ENCODE measurements at places on chromosomes 13 and 19.

GRCh38 chr19:8363803-8364771 lies at the start of gene ANGPTL4:
Gene ANGPTL4 (plus strand): TSS chr19:8364155. CDS start chr19:8364322, 167 bp downstream.
- DNase-seq: no peak

GRCh38 chr19:49473868-49474541 lies at the start of gene FLT3LG:
Gene FLT3LG (plus strand): TSS chr19:49474215. CDS start chr19:49474640, 425 bp downstream.
- DNase-seq: no peak

- no peak for DNase-seq
These were observed 60.5 kb downstream of the MAP4K1 start for GRCh38 chr19:38557205-38557799.

DNA sequence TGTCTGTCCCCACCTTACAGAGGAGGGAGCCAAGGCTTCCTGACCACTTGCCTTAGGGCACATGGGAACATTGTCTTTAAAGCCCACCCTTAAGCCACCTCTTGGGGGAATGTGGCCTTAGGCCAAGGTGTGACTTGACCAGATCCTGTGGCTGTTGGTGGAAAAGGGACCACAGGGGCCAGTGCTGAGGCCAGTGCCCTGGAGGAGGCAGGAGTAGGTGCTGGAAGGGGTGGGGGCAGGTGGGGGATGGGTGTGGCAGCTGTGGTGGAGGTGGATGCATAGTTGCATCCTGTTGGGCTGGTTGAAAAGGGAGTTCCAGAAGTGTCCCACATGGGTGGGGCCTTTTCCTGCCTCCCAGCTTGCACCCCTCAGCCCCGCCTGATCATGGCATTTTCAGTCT lies 44.8 kb downstream of the DNM2 start:
- DNase-seq: no peak

DNA sequence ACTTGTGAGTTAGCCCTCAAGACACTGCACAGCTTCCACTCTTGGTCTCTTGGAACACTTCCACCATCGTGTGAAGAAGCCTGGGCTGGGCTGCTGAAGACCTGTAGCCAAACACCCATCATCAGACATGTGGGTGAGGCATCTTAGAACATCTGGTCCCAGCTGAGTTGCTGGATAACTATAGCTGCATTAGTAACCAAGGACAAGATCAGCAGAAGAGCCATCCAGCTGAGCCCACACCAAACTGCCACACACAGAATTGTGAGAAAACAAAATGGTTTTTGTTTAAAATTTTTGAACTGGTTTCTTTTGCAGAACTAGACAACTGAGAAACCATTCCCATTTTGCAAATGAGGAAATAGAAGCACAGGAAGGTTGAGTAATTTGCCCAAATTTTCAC lies 56.2 kb downstream of the CCNE1 start:
- DNase-seq: no peak

DNA sequence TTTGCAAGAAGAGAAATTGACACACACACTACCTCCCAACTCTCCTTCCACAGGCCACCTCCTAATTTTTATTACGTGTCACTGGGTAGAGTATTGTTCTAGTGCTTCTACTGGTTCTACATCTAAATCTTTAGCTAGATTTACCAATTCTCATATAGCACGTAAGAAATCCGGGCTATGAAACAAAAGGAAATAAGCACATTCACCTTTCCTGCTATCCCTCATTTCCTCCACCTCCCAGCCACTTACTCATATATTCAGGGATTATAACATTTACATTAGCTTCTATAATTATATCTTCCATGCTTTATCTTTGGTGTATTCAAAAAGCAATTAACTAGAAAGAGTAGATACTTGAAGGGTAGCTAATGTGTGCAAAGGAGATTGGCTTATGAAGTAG lies 39.7 kb downstream of the USP12 start:
- DNase-seq: no peak

GRCh38 chr19:29383696-29384095 lies 142.1 kb upstream of the VSTM2B start:
- DNase-seq: no peak

DNA sequence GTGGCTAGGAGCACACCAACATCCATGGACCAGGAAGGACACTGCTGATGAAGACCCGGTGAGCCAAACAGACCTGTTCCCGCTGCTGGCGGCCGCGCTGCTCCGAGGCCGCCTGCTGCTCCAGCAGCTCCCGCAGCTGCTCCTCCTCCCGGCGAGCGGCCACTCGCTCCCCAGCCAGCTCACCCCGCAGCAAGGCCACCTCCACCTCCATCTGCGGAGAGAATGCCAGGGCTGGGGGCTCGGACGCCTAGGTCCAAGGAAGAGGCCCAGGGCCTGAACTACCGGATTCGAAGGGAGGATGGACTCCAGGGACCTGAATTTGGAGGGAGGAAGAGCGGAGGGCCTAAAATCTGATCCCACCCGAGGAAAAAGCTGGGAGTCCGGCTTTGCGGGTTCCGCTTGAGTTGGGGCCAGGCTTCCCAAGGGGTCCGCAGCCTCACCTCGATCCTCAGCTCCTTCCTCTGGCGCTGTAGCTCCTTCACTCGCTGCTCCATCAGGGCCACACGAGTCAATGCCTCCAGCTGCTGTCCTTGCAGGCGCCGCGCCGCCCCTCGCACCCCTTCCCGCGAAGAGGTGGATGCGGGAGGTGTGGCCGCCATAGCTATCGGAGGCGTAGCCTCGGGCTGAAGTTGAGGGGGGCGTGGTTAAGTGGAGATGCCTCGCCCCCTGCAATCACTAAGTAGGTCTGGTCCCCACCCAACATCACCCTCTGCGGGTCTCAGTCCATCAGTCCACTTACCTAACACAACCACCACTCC lies 2.7 kb downstream of the PHLDB3 start:
- no peak for DNase-seq

DNA sequence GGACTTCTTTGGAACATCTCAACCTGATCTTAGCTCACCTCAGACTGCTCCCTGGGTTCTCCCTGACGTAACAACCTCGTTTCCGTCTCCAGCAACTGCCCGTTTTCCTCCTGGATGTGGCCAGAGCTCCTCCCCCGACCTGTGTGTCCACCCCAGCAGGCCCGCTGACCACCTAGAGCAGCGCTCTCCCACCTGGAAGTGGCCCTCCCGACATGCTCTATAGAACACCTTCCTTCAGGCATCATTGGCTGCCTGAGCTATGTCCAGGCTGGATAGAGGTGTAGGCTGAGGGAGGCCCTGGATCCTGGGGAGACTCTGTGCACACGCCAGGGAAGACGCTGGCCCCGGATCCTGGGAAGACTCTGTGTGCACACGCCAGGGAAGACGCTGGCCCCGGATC lies 81.3 kb downstream of the TEX29 start:
- DNase-seq: no peak

GRCh38 chr13:55652657-55653056 lies 1488.1 kb upstream of the PRR20A start:
- DNase-seq: no peak

GRCh38 chr19:35117116-35117515 lies 1.5 kb downstream of the FXYD3 start:
- DNase-seq: no peak

DNA sequence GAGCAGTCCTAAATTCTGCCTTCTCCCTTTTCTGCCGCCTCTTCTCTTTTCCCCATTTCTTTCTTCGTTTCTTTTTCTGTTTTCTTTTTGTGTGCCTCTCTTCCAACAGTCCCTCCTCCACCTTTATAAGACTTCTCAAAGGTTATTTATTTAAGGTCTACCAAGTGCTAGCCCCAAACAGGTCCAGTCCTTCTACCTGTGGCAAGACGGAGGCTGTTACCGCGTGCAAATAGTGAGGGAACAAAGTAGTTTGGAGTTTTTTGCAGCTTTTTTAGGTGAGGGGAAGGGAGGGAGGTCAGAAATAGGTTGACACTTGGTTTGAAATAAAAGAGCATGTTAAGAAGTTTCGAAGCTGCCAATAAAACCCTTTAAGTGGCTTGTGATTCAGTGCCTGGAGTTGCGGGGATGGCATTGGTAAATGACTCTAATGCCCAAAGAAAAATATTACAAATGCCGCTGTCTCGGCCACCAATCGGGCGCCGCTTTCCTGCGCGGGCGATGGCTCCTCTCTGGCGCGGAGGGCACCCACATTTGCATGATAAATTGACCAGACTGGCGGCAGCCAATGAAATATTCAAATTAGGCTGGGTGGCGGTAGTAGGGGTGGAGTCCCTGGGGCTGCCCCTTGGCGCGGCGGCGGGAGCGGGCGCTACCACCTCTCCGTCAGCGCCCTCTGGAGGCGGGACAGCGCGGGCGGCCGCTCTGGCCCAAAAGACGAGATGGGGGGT lies 7.5 kb upstream of the TSHZ3 start:
- no peak for DNase-seq

DNA sequence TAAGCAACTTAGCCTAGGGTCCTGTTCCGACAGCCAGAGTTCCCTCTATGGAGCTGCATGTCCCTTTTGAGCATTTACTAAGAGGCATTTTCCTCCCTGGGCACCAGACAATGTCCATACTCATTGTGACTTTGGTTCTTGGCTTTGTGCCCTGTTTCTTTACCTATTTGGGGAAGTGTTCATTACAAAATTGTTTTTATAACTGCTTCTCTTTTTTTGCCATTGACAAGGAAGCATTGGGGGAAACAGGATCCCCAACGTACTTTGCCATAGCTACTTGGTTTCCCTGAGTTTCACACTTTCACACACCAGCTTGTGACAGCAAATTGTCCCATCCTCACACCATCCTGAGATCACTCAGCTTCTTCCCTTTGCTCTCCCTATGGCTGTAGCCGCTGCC lies 81.1 kb upstream of the SIAH3 start:
- no peak for DNase-seq

DNA sequence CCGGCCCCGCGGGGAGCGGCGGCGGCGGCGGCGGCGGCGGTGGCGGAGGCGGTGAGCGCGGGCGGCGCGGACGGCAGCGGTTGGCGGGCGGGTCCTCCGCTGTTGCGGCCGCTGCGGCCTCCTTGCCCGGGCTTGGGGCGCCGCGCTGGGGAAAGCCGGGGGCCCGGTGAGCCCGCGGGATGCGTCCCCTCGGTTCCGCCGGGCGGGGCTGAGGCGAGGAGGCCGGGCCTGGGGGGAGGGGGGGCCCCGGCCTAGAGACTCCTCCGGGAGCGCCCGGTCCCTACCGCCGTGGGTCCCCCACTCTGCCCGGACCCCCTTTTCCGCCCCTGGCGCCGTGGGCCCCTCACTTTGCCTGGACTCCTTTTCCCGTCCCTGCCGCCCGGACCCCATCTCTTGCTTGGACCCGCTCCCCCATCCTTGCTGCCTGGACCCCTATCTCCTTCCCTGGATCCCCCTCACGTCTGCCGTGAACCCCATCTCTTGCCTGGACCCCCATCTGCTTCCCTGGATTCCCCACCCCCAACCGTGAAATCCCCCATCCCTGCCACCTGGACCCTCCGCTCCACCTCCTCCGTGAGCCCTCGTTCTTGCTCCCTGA lies 28.6 kb upstream of the NDUFS7 start:
- no peak for DNase-seq

DNA sequence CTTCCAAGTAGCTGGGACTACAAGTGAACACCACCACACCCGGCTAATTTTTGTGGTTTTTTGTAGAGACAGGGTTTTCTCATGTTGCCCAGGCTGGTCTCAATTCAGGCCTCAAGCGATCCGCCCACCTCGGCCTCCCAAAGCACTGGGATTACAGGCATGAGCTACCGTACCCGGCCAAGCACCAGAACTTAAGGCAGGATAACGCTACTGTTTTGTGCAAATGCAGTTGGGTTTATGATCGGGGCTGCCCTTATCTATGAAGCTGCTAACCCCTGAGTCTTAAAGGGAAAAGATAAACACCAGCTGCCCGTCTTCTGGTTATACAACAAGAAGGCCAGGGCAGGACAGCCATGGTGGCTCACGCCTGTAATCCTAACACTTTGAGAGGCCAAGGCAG lies 12.6 kb upstream of the TM6SF2 start:
- DNase-seq: no peak
